ENCODE measurements at places on chromosomes 13 and 19.
A peak's percentile ranks its signal among the peaks of the same experiment; 100 is the strongest.

DNA sequence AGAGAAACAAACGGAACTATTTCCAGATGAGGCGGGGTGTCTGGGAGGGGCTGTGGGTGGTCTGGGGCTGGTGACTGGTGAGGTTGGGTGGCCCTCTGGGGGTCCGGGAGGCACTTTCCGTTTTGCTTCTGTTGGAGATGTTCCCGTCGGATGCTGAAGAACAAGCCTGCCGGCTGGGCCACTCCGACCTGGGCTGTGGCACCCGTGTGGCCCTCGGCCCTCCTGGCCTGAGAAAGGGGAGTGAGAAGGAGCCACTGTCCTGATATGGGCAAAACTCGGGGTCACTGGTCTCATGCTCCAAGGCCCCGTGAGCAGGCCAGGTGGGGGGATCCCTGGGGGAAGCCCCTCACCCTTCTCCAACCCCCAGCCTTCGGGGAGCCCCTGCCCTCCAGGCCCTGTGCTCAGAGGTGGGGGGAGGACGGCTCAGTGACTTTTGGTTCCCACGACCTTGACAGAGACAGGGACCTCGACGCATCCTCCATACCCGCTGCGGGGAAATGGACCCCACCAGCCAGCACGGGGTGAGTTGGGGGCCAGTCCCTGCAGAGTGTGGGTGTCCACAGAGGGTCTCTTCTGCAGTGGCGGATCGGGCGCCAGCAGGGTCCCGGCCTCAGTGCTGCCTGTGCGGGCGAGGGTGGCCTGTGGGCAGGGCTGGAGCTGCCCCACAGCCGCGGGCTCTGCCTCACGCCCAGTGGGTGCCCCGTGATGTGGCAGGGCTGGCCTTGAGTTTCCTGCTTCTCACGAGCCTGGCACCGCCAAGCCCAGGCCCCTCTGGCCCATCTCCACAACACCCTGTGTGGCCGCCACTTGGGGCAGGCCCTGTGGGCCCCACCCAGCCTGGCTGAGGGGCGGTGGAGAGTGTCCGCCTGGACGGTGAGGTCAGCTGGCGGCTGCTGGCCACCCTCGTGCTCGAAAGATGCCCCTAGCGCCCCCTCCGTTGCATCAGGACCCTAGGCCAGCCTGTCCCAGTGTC, 4.4 kb upstream of the TBXA2R start:
- no peak for ATAC-seq

DNA sequence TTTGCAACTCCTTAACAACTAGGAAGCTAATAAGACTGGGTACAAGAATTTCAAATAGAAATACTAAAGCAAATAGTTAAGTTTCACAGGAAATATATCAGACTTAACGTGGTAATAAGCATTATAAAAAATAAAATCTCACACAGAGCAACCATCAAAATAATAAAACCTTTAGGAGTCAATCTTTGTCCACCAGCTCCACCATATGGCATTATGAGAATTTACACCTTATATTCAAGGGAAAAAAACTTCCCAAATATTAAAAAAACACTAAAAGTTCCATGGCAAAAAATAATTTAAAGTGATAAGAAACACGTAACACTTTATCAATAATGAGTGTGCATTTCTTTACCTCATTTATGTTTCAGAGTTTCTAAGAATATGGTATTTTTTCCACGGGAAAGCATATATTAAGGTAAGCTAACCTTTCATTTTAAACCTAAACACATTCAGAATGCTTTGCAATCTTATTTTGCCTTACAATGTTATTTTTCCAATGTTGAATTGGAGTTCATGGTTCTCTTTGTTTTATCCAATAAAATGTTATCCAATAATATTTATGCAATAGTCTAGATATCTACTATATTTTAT, 423.2 kb upstream of the SGCG start:
- no peak for ATAC-seq

DNA sequence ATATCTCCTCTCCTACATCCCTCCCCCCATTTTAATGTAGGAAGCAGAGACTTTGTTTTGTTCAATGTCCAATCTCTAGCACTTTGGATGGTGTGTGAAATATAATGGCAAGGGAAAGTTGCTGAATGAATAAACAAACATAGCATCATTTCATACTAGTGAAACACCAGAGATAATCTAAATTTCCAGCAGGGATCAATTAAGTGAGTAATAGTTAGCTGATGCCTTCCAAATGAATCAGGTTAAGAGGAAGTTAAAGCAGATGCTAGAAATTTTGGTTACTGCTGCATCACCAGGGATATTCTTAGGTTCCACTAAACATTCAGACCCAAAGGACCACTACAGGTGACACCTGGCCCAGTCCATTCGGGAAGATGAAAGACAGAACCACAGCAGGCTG, 8.1 kb downstream of the MRPS31 start:
- ATAC-seq, result no peak

DNA sequence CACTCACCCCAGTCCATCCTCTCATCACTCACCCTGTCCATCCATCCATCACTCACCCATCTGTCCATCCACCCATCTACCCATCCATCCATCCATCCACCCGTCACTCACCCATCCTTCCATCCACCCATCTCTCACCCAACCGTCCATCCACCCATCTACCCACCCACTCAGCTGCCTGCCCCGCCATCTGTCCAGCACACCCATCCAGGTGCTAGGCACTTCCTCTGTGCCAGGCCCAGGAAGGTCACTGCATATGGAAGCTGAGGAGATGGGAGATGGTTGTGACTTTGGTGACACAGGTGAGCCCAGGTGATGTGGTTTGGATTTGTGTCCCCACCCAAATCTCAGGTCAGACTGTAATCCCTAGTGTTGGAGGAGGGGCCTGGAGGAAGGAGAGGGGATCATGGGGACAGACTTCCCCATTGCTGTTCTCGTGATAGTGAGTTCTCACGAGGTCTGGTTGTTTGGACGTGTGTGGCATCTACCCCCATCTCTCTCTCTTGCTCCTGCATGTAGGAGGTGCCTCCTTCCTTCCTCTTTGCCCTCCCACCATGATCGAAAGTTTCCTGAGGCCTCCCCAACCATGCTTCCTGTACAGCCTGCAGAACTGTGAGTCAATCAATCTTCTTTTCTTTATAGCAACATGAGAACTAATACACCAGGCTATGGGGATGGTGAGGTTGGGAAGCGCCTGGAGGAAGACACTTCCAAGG, 15.9 kb upstream of the C13orf46 start:
- no peak for ATAC-seq

DNA sequence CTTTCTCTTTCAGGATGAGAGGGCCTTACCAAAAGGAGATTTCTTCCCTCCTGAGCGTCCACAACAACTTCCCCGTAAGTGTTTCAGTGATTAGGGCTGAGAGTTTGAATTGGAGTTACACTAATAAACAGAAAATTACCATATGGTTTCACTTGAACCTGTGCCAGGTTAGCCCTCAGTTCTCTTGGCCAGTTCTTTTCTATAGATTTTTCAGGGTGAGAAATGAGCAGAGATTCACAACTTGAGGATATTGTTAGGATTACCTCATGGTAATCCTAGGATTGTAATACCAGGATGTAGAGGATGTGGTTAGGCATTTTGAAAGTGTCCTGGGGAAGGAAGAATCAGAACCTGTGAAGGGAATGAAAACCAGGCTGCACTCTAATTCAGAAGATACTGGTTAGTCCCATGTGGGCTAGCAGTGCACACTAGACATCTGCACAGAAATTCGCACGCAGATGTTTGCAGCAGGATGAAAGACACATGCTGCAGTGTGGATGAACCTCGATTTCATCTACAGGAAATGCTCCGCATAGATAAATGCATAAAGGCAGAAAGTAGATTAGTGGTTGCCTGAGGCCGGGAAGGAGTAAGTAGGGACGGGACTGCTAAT, 24.1 kb downstream of the HNRNPM start:
- ATAC-seq, result peak; percentile 33

- ATAC-seq, result peak; percentile 85
These were observed 1241.5 kb upstream of the MIR17HG start for GRCh38 chr13:90105849-90106496.

DNA sequence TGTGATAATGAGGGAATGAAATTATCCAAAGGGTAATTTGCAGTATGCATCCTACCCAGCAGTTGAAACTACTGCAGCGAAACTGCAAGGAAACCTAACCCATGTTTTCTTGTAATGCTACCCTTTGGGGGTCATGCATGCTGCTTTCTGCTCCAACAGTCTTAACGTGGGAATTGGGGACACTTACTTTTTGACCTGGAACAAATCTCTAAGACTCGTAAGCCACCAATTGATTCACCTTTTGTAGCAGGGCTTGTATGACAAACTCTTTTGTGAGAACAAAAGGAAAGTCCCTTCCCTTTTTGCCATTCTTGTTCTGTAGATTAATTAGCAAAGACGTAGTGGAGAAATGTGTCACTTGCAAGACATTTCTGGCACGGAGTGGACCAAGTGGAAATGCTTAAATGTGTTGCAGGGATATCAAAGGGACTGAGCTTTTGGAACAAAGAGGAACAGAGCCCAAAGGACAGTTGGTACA, 27.4 kb downstream of the LRCH1 start:
- ATAC-seq, result no peak

DNA sequence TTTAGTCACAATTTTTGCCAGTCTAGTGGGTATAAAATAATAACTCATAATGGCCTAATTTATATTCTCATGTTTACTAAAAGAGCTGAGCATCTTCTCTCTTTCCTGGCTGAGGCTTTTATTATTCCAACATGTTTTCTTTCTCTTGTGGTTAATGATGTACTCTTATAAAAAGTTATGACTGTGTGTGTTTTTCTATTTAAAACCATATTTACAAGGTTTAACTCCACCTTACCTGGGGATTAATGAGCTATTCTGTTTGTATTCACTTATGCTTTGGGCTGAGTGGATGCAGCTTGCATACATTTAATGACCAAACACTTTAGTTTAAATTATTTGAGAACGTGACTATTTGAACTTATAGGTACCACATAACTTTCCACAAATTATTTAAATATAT, 1365.7 kb upstream of the SLC10A2 start:
- no peak for ATAC-seq

DNA sequence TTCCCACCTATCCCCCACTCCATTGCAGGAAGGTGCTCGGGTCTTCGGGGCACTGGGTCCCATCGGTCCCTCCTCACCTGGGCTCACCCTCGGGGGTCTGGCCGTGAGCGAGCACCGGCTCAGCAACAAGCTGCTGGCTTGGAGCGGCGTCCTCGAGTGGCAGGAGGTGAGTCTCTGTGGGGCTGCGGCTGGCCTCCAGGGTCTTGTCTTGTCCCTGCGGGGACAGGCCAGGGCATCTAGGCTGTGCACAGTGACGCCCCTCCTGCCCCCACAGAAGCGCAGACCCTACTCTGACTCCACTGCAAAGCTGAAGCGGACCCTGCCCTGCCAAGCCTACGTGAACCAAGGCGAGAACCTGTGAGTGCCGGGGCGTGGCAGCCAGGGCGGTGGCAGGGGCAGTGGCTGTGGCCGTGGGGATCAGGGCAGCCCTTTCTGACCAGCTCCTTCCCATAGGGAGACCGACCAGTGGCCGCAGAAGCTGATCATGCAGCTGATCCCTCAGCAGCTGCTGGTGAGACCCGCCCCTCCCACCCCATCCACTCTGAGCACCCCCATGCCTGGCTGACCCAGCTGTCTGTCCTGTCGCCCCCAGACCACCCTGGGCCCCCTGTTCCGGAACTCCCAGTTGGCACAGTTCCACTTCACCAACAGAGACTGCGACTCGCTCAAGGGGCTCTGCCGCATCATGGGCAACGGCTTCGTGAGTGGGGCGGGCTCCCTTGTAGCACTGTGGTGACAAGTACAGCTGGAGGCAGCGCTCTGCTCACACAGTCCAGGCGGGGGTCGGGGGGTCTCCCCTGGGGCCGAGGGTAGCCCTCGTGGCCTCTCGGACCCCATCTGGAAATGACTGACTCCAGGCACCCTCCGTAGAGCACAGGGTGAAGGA, 3.7 kb downstream of the PTOV1 start:
- no peak for ATAC-seq

- no peak for ATAC-seq
These were observed 61.1 kb downstream of the MAP4K1 start for GRCh38 chr19:38556521-38557174.

- peak; percentile 7 for ATAC-seq
These were observed 17.9 kb upstream of the EPHX3 start for GRCh38 chr19:15249972-15250639.

Data from SK-N-SH treated with all-trans-retinoic acid at 6 μM for 48 hours (cell line).